ENCODE measurements at places on chromosomes 16 and 17. TPM values are rescaled to one million over a fixed set of nuclear protein-coding genes. Genes with fewer than 3 reads are reported as not detected.

GRCh38 chr17:245020-245419 is 63.6 kb upstream of the DOC2B start:
- no peak for DNase-seq
- no peak overlapping the region for H3K27ac ChIP-seq
- H3K4me1 ChIP-seq: no peaks in the 10 kb centered on the region
- no peaks in the 10 kb centered on the region for H3K27me3 ChIP-seq
- no peak overlapping the region for H3K4me3 ChIP-seq

DNA sequence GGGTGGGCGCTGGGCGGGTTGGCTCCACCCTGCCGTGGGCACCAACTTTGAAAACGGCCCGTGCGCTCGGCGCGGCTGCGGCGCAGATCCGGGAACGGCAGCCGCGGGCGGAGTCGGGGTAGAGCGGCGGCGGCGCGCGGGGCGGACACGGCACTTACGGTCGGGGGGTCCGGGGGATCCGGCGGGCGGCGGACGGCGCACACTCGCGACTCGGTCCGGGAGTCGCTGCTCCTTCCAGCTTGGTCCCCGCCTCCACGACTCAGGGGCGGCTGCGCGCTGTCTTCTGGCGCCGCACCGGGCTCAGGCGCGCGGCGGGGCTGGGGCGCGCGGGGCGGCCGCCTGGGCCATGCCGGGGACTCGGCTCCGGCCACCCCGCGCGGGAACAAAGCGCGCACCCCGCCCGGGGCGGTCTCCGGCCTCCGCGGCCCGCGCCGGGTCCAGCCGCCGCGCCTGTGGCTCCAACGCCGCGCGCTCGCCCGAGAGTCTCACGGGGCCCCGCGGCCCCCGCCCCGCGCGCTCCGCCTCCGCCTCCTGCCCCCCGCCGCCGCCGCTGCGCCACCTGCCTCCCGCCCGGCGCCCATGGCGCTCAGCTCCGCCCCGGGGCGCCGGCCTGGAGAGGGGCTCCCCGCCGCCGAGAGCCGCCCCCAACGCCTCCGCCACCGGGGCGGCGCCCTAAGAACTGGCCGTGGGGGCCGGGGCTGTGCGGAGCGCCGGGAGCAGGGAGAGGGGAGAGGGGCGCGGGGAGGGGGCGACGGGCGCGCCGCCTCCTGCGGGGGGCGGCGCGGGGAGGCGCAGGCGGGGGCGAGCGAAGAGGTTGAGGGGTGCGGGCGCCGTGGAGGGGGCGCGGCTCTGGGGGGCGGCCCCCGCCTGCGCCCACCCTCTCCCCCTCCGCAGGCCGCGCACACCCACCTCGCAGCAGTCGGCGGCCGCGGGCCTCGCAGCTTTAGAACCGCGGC is 35.9 kb downstream of the CBFA2T3 start:
- peak overlapping the region; percentile 88 for H3K27ac ChIP-seq
- peak; percentile 63 for DNase-seq
- H3K4me3 ChIP-seq: peak overlapping the region; percentile 68
- H3K27me3 ChIP-seq: peaks cover 23% of the 10 kb centered on the region
- no peaks in the 10 kb centered on the region for H3K36me3 ChIP-seq

DNA sequence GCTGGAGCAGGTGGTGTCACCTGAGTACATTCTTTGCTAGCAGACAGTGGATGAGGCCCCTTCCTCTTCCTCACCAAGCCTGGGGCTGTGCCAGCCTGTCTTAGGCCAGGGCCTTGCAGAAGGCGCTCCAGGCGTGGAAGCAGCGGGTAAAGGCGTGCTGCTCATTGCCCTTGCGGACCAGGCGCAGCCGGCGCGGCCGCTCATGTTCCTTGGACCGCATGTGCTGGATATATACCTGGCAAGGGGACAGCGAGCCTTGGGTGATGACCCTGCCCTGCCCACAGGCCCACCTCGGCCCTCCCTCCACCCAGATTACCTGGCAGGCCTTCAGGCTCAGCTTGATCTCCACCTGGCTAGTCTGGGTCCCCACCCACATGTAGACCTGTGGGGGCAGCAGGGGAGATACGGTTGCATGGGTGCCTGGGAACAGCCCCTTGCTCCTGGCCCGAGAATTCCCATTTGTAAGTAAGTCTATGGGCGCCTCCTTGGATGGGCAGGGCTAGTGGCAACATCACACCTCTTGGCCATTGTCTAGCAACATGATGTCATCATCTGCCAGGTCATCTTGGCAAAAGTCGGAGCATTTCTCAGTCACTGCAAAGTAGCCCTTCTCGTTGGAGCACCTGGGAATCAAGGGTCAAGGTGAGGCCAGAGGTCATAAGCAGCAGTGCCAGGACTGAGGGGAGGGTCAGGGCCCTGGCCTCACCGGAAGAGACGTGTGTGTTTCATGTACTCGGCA is 13.3 kb downstream of the FLII start:
- no peak for DNase-seq
- H3K27me3 ChIP-seq: no peaks in the 10 kb centered on the region
- no peak overlapping the region for H3K27ac ChIP-seq
- peaks cover 18% of the 10 kb centered on the region for H3K4me1 ChIP-seq

The FBXO39 gene
- total RNA-seq: not detected

The KRTAP4-5 gene
- not detected for total RNA-seq

The ENPP7 gene
- total RNA-seq: not detected

Data from heart left ventricle (tissue), 16 donors.